ENCODE measurements at places on chromosomes 6 and 20. TPM values are rescaled to one million over a fixed set of nuclear protein-coding genes. Genes with fewer than 3 reads are reported as not detected.

The GRM1 gene
- not detected for total RNA-seq

The MYLK4 gene
- 0.36 TPM for total RNA-seq

The NKX2-2 gene
- total RNA-seq: not detected

The B3GALT4 gene
- total RNA-seq: 13.9 TPM

The SNPH gene
- 5.2 TPM for total RNA-seq

The NRSN1 gene
- total RNA-seq: not detected

The SLC32A1 gene
- not detected for total RNA-seq

The TMEM63B gene
- 11.1 TPM for total RNA-seq

The NEURL2 gene
- total RNA-seq: 1.4 TPM

The OPN5 gene
- not detected for total RNA-seq

The HLA-DOB gene
- 6.9 TPM for total RNA-seq

The BFSP1 gene
- 3.7 TPM for total RNA-seq

The LY6G5B gene
- 27.9 TPM for total RNA-seq

The CPNE5 gene
- 2.5 TPM for total RNA-seq

The ELMO2 gene
- 65.1 TPM for total RNA-seq

The HMGCLL1 gene
- total RNA-seq: not detected
